ENCODE measurements at places on chromosomes 7 and 10.

- DNase-seq = peak; percentile 15
These were observed 4.4 kb upstream of the MYL7 start for GRCh38 chr7:44145479-44145968.

DNA sequence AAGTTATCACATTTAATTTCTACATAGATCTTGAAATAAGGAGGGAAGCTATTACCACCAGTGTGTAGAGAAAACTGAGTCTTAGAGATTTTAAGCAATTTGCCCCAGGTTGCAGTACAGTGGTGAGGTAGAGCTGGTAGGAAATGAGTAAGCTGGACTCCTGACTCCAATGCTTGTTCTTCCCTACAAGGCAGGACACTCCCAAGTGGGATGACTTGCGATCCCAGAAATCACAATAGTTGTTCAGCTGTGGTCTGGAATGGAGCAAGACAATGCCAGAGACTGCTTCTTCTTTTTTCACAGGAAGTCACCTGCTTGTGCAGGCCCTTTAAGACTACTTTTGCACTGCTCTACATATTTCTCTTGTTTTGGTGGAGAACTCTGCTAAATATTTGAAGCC, 327.2 kb upstream of the BMPER start:
- DNase-seq = no peak

DNA sequence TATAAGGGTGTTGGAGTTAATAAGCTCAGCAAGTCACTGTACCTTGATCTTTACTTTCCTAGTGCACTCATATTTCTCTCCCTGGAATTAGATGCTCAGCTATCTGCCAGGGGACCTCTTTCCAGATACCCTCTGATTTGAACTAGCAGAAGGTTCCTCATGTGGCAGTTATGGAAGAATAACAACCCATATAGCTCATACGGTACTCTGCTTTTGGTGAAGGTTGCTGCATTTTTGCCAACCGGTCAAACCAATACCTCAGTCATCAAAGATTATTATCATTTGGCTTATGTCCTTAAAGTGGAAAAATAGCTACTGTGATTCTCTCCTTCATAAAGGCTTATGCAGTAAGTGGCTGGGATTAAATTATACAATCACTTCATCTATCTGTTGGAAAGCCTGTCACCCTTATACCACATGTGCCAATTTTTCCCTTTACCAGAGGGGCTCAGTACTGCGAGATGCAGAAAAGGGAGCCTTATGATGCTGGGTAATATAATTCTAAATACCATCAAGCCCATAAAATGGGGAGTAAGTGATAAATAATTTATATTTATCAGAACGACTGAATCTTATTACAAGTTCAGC, 43.4 kb upstream of the PTER start:
- no peak for DNase-seq

- DNase-seq = no peak
These were observed 147.0 kb downstream of the OAT start for GRCh38 chr10:124271676-124272075.

GRCh38 chr10:52351914-52352330, 37.8 kb downstream of the DKK1 start:
- DNase-seq = no peak

- no peak for DNase-seq
These were observed 103.5 kb upstream of the ZNF438 start for GRCh38 chr10:31135171-31135570.

DNA sequence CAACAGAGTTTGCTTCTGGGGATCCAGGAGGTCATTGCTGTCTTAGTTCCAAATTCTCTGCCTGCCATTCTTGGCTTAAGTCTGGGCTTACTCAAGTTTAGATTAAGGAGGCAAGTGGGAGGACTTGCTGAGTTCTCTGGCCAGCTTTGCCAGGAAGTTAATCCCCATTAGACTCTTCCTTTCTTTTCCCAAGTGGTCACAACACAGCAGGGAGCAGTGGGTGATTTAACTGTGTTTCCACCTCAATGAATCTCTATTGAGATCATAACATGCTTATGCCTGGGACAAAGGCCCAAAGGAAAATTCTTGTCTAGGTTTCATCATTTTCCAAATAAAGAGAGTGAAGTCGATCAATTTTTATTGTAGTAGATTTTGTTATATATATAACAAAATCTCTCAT, 1159.6 kb downstream of the SORCS3 start:
- DNase-seq = no peak

- DNase-seq = no peak
These were observed 9.4 kb downstream of the PIP4K2A start for GRCh38 chr10:22704942-22705341.

DNA sequence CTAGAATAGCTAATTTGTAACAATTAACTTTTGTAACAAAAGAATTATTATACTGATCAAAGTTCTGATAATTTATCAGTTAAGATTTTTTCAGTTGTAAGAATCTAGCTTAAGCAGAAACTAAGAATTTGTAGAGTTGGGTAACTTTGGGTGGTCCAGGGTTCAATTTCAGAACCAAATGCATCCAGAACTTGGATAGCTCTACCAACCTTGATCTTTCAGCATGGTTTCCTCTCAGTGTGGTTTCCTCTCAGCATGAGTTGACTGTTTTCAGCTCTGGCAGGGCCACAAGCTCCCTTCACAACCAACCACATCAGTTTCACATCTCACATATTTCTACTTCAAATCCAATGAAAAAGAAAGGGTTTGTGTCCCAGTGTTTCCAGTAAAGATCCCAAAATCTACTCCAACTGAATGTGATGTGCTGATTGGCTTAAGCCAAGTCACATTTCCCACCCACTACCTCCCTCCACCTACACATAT, 3.3 kb upstream of the FAS start:
- no peak for DNase-seq

DNA sequence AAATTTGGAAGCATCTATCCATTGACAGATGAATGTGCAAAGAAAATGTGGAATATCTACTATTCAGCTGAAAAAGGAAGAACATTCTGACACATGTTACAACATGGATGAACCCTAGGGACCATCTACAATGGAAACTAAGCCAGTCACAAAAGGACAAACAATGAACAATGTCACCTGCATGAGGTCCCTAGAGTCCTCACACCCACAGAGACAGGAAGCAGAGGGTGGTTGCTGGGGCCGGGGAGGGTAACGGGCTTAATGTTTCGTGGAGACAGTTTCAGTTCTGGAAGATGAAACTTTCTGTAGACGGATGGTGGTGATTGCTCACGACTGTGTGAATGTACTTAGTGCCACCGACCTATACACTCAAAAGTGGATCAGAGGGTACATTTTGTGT, 282.9 kb downstream of the ADARB2 start:
- DNase-seq = no peak

DNA sequence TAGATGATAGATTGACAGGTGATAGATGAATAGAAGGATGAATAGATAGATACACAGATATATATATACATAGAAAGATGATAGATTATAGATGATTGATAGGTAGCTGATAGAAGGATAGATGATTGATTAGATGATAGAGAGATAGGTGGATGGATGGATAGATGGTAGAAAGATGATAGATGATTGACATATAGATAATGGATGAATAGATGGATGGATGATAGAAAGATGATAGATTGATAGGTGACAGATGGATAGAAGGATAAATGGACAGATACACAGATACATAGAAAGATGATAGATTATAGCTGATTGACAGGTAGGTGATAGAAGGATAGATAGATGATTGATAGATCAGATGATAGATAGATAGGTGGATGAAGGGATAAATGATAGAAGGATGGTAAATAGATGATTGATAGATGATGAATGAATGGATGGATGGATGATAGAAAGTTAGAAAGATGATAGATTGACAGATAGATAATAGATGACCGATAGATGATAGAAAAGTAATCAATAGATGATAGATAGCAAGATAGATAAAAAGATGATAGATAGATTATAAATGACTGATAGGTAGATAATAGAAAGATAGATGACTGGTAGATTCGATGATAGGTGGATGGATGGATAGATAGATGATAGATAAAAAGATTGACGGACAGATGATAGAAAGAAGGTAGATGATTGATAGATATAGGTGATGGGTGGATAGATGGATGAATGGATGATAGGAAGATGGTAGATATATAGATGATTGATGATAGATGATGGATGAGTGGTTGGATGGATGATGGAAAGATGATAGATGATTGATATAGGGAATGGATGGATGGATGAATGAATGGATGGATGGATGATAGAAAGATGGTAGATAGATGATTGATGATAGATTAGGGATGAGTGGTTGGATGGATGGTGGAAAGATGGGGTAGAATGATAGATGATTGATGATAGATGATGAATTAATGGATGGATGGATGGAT, 80.4 kb downstream of the MICALL2 start:
- no peak for DNase-seq

GRCh38 chr7:157745721-157746709, 409.2 kb downstream of the DNAJB6 start:
- no peak for DNase-seq

DNA sequence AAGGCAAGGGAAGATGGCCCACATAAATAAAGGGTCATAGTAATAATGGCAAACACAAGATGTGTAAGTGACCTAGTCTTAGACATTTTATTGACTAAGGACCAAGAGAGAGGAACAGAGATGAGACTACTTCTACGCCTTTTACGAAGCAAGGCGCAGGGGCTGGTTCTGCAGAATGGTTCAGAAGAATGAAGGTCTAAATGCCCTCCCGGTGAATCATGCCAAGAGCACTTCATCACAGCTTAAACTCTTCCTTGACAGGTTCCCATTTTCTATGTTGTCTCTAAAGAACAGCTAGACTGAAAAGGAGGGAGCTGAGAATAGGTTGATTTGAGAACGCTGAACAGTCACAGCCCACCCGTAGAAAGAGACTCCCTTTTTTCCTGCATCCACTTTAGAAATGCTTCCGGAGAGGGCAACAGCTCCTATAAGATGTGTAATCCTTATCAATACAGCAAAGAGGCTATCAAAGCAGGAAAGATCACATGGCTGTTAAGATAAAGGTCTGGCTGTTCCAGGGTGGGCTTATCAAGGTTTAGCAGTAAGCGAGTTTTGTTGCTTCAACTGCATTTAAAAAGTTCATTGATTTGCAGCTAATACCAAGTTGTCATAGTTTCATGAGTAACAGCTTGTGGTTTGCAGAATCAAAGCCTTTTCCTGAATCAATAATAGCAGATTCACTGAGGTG, 93.4 kb upstream of the AUTS2 start:
- no peak for DNase-seq

- DNase-seq = no peak
These were observed 42.3 kb downstream of the PPP1R17 start for GRCh38 chr7:31729195-31729804.

DNA sequence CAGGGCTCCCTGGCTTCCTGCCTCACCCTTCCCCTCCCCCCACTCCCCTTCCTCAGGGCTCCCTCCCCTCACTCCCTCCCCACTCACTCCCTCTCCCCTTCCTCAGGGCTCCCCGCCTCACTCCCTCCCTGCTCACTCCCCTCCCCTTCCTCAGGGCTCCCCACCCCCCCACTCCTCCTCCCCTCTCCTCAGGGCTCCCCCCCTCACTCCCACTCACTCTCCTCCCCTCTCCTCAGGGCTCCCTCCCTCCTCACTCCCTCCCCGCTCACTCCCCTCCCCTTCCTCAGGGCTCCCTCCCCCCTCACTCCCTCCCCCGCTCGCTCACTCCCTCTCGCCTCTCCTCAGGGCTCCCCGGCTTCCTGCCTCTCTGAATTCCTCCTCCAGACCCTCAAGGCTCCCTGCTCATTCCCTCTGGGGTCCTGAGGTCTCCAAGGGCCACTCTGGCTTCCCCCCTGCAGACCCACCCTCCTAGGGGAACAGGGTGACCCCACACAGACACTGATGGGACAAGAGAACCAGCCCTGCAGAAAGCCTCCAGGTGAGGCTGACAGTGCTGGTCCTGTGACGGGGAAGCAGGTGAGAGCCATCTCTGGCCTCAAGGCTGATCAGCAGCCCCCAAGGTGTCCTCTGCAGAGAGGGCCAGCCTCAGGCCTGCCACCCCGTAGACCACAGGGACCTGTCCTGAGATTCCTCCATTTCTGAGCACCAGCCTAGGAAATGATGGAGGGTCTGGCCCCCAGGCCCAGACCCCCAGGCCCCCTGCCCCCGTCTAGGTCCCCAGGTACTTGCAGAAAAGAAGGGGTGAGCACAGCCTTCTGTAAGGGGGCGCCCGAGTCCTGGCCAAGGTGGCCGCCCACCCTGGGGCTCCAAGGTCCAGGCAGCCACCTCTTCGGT, 47.2 kb downstream of the PWWP2B start:
- DNase-seq = no peak

GRCh38 chr7:1081931-1082401, 5.9 kb upstream of the GPER1 start:
- no peak for DNase-seq

- DNase-seq = no peak
These were observed 443.2 kb downstream of the REEP3 start for GRCh38 chr10:63964406-63964805.

DNA sequence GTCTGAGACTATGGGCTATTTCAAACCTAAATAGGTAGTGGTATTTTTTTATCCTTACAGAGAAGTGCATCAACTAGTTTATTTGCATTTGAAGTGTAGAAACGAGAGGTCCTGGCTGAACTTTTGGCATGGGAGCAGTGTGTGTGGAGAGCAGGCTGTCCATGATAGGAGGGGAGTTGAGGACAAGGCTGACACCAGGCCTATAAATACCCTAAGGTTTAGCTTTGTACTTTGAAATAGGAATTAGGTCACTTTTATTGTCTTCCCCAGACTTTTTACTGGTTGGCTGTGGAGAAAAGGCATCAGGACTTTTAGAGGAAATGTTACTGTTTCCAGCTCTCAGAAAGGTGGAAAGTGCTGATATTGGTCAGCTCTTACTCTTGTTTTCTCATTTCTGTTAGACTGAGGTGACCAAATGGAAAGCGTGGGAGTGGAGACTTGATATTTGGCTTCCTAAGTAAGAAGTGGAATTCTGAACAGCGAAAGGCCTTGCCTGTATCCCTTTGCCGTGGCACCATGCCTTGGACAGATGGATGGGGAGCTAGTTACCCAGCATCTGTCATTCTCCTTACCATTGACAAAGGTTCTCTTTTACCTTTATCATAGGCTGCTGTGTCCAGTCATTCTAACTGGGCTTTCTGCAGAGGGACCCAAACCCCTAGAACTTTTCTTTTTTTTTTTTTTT, 46.0 kb downstream of the GBF1 start:
- no peak for DNase-seq

DNA sequence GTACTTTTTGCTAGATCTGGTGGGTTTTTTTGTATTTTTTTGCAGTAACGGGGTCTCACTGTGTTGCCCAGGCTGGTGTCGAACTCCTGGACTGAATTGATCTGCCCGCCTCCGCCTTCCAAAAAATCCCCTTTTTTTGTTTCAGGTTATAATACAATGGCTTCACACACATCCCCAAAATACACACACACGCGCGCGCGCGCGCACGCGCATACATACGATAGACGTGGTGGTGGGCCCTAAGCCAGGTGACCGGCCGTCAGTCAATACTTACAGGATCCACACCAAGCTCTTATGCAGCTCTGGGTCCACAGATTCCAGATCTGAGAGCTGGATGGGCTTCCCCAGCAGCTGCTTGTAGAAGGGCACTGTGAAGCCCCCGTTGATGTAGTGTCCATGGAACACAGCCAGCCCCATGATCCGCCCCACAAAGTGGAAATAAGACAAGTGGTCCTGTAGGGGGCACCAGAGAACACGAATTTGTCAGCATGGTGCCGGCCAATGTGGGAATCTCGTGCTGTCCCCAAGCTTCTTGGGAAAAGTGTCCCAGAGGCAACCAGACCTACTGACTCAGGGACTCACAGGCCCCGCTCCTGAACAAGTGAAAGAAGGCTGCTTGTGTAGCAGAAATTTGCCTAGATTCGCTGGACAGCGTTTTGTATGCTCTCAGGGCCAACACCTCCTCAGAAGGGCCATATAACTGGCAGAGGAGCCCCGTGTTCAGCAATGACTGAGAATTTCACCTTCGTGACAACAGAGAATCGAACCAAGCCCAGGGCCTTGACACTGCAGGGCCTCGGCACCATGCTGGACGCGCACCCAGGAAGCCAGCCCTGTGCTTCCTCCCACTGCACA, 103.6 kb downstream of the SMURF1 start:
- DNase-seq = peak; percentile 65
